Fibroblast of skin of abdomen (primary cell): ENCODE measurements at places on chromosomes 12 and 14.

- DNase-seq = no peak
Observed at GRCh38 chr14:23612354-23612732, 23.8 kb upstream of the DHRS2 start.

DNA sequence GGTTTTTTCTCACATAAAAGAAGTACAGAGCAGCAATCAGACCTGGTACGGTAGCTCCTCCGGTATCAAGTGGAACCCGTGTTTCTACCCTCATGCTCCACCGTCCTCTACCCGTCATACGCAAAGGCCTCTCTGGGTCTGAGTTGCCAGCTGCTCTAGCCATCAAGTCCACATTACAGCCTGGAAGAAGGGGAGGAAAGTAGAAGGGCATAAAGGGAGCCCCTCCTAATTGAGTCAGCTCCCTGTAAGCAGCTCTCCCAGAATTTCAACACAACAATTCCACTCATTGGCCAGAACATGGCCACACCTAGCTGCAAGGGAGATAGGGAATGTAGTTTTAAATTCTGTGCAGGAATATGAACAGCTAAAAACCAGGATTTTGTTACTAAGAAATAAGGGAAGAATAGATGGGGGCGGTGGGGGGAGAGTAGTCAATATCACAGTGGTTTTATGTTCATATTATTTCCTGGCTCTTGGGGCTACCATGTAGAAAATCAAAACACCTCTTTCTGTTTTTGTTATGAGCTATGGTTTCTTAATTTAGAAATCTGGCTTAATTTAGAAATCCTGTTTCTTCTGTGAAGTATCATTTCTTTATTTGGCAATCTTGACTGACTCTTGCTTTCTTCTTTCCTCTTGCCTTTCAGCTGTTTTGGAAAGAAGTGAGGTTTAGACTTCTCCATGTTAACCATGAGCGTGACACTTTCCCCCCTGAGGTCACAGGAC, 103.9 kb downstream of the AKAP6 start:
- no peak for DNase-seq

- no peak for DNase-seq
Observed at GRCh38 chr12:124030008-124030407, 57.0 kb downstream of the ZNF664 start.

DNA sequence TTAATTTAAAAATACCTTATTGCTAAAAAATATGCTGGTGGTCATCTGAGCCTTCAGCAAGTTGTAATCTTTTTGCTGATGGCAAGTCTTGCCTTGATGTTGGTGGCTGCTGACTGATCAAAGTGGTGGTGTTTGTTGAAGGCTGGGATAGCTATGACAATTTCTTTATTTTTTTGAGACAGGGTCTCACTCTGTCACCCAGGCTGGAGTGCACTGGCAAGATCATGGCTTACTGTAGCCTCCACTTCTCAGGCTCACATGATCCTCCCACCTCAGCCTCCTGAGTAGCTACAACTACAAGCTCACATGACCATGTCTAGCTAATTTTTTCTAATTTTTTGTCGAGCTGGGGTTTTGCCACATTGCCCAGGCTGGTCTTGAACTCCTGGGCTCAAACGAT, 24.8 kb downstream of the PRORP start:
- DNase-seq = no peak

DNA sequence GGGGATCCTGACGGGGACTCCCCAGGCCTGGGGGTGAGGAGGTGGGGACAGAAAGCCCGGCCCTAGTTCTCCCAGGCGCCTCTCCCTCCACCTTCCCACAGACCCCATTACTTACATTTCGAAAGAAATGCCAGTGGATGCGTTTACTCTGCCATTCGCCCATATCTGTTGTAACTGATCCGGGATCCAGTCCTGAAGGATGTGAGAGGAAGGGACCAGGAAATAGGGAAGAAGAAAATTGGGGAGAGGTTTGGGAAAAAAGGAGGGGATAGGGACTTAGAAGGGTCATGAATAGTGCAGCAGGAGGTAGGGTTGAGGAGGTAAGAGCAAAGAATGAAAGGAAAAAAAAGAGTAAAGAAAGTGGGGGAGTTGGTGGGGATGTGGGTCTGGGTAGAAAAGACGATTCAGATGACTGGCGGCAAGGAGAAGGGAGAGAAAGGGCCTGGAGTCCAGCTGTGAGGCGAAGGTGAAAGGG, 1.1 kb downstream of the HOXC12 start:
- no peak for DNase-seq

DNA sequence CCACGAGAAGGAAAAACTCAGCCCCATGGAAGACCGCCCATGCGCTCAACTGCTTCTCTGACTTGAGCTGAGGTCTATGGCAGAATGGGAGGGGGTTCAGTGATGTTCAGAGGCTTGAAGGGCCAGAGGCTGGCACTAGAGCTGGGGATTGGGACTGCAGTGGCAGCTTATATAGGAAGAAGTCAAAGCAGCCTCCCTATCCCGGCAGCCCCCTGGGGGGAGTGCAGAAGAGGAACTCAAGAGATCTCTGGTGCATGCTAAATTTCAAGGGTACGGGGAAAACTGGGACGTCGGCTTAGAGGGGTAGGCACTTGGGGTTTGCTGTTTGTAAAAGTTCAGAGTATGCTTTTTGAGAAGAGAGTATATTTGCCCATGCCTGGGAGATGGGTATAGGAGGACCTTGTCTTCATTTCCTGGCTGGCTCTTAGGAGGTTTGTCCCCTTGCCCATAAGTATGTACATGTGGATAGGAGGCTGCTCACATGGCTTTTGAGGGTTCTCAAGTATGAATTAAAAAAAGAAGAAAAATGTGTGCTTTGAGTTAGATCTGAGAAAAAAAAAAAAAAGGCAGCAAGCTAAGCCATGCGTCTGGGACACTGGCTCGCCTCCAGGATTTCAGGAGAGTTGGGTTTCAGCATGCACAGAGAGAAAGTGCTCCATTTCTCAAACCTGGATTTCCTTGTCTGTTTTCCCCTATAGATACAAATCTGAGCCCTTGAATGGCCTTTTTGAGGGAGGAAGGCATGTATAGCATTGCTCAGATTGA, 3.2 kb upstream of the MEG3 start:
- DNase-seq = peak; percentile 71

- DNase-seq = no peak
Observed at GRCh38 chr14:43165651-43166050, 1341.4 kb downstream of the FSCB start.

- DNase-seq = no peak
Observed at GRCh38 chr12:34347367-34347766, 325.1 kb downstream of the ALG10 start.

DNA sequence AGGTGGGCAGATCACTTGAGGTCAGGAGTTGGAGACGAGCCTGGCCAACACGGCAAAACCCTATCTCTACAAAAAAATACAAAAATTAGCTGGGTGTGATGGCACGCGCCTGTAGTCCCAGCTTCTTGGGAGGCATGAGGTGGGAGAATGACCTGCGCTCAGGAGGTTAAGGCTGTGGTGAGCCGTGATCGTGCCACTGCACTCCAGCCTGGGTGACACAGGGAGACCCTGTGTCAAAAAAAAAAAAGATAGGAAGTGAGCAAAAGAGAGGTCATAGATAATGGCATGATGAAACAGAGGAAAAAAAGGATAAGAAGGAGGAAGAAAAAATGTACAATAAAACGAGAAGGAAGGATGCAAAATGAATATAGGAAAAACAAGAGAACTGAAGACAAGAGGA, 159.5 kb downstream of the ETV6 start:
- no peak for DNase-seq
